Ascending aorta (tissue), 2 donors: ENCODE measurements at places on chromosomes 6 and 20.

- DNase-seq: no peak
Measured at GRCh38 chr20:2162125-2162822, 60.6 kb downstream of the STK35 start.

- H3K4me1 ChIP-seq: peaks cover 4% of the 10 kb centered on the region
- peak overlapping the region; percentile 85 for H3K4me3 ChIP-seq
- DNase-seq: no peak
- no peaks in the 10 kb centered on the region for H3K27me3 ChIP-seq
- peak overlapping the region; percentile 68 for H3K27ac ChIP-seq
Measured at GRCh38 chr20:44309763-44310663, 989 bp downstream of the FITM2 start.

- no peak overlapping the region for H3K27ac ChIP-seq
- H3K36me3 ChIP-seq: no peaks in the 10 kb centered on the region
- H3K27me3 ChIP-seq: no peaks in the 10 kb centered on the region
Measured at GRCh38 chr6:163992701-163993100, 578.2 kb downstream of the QKI start.

DNA sequence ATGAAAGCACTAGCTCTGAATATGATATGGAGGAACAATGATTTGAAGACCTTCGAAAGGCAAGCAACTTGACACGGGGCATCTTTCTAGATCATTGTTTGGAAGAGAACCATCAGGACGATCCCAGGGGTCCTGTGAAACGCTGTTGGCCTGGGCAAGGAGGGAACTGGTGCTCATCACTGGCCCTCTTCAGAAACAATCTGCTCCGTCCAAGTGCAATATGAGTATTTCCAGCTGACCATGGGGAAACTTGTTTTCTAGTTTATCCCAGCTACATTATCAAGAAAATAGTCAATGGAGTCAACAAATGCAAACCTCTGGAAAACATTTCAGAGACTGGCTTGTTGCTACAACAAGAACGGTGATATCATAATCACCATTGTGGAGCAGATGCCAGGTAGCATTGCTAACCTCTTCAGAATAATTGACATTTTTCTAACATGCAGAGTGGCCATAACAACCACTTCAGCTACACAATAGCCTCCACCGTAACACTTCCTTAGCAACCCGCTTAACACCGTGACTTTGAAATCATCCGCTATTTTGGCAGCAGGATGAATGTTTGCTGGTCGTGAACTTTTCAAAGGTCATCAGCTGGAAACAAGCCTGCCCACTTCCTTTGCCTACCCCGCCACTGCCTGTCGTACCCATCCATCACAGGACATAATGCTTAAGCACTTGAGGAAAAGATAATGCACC lies 112.0 kb upstream of the PDE10A start:
- no peak overlapping the region for H3K4me3 ChIP-seq
- no peak for DNase-seq
- H3K27ac ChIP-seq: no peak overlapping the region
- H3K36me3 ChIP-seq: no peaks in the 10 kb centered on the region

DNA sequence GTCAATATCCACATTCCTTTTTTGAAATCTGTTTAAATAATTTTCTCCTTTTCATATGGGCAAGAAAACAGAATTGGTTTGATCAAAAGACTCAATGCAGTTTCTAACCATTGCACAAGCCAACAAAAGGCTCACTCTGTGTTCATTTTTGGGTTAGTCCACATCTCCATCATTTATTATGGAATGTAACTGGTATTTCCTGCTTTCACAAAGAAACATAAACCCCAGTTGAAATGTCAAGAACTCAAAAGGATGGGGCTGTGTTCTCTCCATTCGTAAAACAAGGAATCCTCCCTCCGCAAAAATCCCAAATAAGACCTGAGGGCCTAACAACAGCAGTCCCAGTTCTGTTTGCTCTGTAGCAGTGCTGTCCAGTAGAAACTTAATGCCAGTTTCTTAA lies 420.9 kb downstream of the GJA1 start:
- H3K27me3 ChIP-seq: no peaks in the 10 kb centered on the region
- H3K27ac ChIP-seq: peak overlapping the region; percentile 60
- no peak overlapping the region for H3K4me3 ChIP-seq
